ENCODE measurements at places on chromosomes 6 and 20.

DNA sequence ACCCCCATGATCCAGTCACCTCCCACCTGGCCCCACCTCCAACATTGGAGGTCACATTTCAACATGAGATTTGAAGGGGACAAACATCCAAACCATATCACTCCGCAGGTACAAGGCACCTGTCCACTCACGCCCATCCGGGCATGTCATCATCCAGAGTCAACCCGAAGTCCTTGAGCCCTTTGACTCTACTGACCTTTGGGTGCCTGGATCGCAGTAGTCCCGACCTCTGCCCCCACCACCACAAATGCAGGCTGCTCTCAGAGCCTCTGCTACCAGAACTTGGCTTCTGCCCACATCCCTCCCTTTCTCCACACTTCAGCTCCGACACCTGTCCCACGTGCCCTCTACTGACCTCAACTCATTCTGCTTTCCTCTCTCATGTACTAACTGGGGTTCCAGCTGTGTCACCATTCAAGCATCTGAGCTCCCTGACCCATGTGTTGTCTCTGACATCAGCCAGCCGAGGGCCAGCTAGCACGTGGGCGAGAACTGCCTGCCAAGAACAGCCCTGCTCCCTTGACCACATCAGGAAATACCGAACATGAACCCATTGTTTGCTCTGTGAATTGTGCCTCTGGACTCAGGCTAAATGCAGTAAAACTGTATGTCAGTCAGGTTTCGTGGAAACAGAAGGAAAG, 498.3 kb upstream of the SULF2 start:
- DNase-seq, result no peak

GRCh38 chr20:56945057-56945456, 316.0 kb downstream of the TFAP2C start:
- no peak for DNase-seq

DNA sequence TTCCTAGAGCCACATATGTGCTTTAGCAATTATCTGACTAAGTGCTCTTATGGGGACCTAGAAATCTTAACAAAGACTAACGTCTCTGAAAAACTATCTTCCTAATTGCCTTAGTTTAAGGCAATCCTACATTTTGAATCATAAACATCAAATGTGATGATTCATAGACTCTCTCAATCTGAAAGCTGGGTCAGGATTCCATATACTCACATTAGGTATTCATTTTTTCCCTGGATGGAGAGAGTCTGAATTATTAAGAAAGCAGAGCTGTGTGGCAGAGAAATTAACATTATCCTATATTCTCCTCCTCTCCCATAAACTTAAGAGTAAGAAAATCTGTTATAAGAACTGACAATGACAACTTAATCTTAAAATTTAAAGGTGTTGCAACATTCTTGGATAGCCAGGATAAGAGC, 1.6 kb upstream of the PRL start:
- no peak for DNase-seq

DNA sequence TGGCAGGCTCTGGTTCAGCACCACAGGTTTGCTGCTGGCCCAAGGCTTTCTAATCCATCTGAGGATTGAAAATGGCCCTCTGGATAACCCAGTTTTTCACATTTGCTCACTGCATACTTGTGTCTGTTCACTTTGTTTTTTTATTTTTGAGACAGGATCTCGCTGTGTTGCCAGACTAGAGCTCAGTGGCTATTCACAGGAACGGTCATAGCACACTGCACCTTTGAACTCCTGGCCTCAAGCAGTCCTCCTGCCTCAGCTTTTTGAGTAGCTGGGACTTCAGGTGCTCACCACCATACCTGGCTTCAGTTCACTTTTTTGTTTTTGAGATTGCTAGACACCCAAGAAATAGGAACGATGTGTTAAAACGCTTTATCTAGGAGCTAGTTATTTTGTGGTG, 57.9 kb downstream of the ITCH start:
- DNase-seq, result no peak

DNA sequence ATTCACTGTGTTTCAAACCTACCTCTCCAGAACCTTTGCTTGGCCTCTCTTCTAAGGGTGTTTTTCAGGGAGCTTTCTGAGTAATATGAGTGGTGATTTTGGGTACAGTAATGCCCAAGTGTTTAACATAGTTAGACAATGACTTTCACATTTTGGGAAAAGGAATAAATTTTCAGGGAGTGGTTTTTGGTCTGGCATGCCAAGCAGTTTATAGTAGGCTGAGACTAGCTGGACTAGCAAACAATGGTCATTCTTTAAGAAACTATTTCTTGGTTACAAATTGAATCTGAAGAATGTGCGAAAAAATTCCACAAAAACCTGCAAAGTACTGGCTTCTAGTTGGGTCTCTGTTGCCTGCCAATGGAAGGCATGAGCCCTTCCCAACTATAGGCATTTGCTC, 15.4 kb downstream of the FNDC1 start:
- DNase-seq, result no peak

- DNase-seq, result no peak
Measured at GRCh38 chr6:73644941-73645591, 8.7 kb downstream of the SLC17A5 start.

- DNase-seq, result no peak
Measured at GRCh38 chr6:169009628-169010027, 244.0 kb downstream of the THBS2 start.

DNA sequence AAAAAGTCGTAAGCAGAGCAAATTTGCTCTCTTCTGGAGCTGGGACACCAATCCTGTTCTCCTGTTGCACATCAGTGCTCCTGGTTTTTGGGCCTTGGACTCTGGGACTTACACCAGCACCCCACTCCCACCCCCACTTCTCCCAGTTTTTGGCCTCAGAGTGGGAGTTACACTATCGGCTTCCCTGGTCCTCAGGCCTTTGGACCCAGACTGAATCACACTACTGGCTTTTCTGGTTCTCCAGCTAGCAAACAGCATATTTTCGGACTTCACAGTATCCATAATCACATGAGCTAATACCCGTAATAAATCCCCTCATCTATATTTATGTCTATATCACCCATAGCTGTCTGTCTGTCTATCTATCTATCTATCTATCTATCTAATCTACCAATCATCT, 23.2 kb upstream of the ASCC3 start:
- DNase-seq, result no peak

GRCh38 chr20:25030649-25031207, 27.2 kb downstream of the ACSS1 start:
- DNase-seq, result no peak

- DNase-seq, result no peak
Measured at GRCh38 chr6:44050872-44051505, 76.3 kb downstream of the MRPL14 start.

DNA sequence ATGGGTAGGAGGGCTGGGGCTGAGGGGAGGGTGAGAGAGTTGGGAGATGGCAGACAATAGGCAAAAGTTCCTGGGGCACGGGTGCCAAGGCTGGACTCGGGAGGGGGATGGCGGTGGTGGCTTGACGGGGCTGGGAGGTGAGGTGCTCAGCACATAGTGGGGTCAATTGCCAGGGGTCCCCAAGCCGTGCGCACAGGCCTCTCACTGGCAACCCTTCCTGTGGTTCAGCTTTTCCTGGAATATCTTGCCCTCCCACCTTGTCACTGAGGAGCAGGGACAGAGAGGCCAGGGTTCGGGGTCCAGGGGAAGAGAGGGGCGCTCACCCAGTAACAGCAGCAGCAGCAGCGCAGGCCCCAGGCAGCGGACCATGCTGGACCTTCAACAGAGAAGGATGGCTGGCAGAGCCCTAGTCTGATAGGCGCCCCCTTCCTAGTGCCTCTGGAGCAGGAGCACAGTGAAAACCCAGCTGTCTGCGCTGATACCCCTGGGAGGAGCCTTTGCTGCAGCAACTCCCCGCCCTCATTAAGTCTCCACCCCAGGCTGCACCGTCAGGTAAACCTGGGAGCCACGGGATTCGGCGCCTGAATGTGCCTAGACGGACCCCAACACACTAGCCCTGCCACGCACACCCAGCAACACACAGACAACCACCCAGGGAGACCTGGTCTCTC, at the start of gene GFRA4:
TSS of gene GFRA4 (minus strand) at position 369 of the 671 bp plus-strand sequence. CDS start at position 369, 0 bp downstream.
- no peak for DNase-seq

- DNase-seq, result no peak
Measured at GRCh38 chr6:40586369-40587201, 579 bp downstream of the LRFN2 start.

- DNase-seq, result no peak
Measured at GRCh38 chr6:87397656-87398055, 10.1 kb upstream of the CFAP206 start.

- DNase-seq, result no peak
Measured at GRCh38 chr20:9353916-9354276, 160.5 kb upstream of the LAMP5 start.

- DNase-seq, result no peak
Measured at GRCh38 chr20:5705827-5706226, 44.4 kb upstream of the SHLD1 start.

GRCh38 chr6:51531623-51532022, 555.8 kb downstream of the PKHD1 start:
- no peak for DNase-seq

Data from effector CD4-positive, alpha-beta T cell (primary cell).